ENCODE measurements at places on chromosomes 1 and 21.

- DNase-seq, result no peak
Measured at GRCh38 chr1:119674111-119674526, 26.1 kb upstream of the ZNF697 start.

DNA sequence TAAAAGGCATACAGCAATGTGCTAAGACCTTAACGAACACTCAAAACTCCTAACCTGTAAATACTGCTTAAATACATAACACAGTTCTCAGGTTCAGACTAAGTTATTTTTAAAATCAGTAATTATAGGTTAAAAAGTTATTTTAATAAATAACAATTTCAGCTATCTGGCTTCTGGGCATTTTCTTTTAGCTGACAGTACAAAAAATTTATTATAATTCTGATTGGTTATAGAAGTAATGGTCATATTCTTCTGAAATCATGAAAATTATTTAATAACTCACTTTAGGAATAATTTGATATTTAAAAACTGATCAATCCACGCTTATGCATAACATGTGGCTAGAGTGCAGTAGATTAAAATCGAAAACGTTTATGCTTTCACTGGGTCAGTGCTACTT is 10.7 kb downstream of the RGS18 start:
- no peak for DNase-seq

DNA sequence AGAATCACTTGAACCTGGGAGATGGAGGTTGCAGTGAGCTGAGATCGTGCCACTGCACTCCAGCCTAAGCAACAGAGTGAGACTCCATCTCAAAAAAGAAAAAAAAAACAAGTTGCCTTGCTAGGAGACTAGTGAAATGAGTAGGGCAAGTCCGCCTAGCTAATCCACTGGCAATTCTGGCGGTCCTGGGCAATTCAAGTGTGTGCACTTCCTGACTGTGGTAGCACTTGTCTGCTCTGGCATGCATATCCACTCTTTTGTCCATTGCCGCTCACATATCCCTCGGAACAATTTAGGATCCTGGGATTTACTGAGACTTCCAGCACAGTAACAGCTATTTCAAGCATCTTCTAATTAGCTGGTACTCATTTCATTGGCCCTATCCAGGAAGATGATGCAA is 426.3 kb upstream of the ADGRL2 start:
- no peak for DNase-seq

DNA sequence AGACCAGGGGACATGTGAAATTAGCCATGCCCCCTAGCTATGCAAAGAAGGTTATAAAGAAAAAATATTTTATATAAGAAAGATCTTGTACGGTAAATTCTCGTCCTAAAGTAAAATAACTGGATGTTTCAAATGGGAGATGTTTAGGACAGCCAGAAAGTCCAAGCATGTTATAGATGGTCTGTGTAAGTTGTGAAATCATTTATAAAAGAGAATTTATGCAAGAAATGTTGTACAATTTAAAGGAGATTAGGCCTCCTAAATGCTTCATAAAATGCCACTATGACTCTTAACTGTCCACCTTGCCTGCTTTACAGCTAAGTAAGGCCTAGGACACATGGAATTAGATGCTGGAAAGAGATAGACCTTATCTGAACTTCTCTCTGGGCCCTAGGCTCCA is 118.1 kb upstream of the POGK start:
- no peak for DNase-seq

GRCh38 chr1:87598429-87598828 is 269.7 kb downstream of the LMO4 start:
- DNase-seq, result no peak

GRCh38 chr1:56921479-56921878 is 44.3 kb downstream of the C8B start:
- no peak for DNase-seq

GRCh38 chr1:180415985-180416633 is 86.3 kb downstream of the ACBD6 start:
- DNase-seq, result no peak

- DNase-seq, result no peak
Measured at GRCh38 chr1:160127865-160128523, 12.4 kb downstream of the ATP1A2 start.

GRCh38 chr1:205536759-205537361 is 32.4 kb downstream of the CDK18 start:
- peak; percentile 80 for DNase-seq

DNA sequence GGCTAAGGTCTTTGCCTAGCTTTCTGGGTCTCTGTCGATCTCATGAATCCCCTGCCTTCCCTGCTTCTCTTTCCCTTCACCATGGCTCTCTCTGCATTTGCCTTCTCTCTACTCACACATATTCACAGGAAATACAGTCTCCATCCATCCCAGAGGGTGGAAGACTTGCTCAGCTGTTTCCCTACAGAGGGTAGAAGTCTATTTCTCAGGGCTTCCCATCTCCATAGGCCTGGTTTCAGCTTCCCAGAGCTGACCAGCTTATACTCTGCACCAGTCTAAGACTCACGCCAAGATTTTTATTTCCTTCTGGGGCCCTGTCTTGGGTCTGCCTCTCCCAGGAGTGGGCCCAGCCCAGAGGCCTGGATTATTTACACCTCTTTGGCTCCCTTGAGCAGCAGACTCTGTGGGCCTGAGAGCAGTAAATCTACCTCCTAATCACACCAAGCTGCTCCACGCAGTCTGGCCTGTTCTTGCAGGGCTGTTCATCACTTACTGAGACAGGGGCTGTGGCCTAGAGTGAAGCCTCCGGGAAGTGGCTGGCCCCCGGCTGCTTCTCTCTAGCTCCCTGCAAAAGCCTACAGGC is 102.5 kb downstream of the PLXNA2 start:
- no peak for DNase-seq

DNA sequence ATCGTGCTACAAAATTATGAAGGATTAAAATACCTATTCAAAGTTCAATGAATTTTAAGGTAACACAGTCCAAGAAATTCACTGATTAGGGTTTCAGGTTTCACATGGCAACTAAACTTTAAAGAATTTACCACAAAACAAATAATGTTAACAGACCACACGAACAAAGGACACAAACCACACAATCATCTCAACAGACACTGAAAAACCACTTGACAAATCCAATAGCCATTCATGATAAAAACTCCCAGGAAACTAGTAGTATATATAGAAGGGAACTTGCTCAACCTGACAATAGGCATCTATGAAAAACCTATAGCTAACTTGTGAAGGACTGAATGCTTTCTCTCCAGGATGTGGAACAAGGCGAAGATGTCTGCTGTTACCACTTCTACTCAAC is 21.1 kb upstream of the SH2D5 start:
- no peak for DNase-seq

DNA sequence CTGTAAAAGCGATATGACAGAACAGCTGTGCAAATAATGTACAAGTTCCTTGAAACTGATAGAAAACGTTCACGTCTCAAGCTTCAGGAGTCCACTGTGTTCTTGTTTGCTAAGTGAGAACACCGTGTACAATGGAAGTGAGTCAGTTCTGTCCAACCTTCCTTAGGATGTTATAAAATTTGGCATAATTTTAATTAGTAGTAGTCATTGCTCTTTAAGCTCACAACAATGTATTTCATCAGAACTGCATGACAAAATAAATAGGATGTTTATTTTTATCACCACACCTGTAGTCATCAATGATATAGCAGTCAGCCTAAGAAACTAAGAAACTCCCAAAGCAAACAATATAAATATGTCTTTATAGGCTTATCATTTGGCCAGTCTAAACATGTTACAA is 53.0 kb downstream of the RGS2 start:
- DNase-seq, result no peak

DNA sequence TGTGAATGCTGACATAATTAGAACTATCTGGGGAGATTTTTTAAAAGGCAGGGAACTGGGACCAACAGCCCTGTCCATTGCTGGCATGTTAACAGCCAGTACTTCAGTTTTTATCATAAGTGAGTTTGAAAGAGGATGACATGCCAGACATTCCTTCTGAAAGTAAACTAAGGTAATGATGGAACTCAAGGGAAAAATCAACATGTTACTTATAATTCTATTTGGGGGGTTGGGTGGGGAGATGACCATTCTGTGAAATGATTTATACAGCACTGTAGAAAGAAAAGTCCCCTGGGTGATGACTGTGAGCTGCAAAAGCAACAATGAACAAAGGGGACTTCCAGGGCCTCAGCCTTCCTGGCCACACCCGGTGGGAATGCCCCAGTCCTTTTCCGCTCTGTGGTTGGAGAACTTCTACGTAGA is 5.4 kb upstream of the LAMC2 start:
- peak; percentile 92 for DNase-seq

DNA sequence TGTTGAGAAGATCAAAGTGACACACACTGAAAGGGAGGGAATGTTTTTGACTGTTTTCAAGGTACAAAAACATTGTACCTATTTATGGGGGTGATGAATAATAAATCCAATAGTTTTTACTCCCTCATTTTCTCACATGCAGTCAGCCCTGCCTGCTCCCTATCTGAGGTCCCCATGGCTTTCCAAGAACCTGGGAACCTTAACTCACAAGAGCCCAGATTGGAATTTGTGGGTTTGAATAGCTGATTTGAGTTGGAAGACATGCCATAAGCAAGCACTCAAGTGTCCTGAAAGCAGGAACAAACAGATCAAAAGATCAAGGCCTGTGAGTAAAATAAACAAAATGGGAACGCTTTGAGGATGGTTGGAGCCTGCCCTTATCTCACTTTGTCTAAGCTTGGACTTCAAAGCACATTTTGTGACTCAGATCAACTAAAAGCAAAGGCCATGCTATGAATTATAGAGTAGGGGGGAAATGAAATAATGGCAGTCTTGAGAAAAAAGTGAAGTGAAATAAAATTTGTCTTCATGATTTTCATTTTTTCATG is 136.6 kb downstream of the LYPLAL1 start:
- DNase-seq, result no peak

- no peak for DNase-seq
Measured at GRCh38 chr1:232445361-232446106, 184.4 kb downstream of the SIPA1L2 start.

- no peak for DNase-seq
Measured at GRCh38 chr1:54774820-54775498, 10.6 kb upstream of the PARS2 start.

GRCh38 chr21:38830671-38831525 is 25.2 kb downstream of the ETS2 start:
- no peak for DNase-seq

DNA sequence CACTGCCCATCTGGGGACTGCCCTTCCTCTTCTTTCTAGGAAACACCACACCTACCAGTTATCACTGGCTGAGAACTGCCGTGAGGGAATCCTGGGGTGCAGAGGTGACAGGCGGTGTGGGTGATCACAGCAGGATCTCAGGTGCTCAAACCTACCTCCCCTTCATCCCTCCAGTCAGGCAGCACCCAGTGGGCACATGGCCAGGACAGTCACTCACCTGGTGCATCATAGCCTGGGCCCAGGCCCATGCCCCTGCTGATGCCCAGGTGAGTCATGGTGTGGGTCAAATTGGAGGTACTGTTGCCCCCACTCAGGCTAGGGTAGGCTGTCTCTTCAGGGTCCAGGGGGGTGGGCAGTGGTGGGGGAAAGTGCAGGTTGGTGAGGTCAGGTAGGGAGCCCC is 5.3 kb upstream of the DENND4B start:
- DNase-seq, result no peak

DNA sequence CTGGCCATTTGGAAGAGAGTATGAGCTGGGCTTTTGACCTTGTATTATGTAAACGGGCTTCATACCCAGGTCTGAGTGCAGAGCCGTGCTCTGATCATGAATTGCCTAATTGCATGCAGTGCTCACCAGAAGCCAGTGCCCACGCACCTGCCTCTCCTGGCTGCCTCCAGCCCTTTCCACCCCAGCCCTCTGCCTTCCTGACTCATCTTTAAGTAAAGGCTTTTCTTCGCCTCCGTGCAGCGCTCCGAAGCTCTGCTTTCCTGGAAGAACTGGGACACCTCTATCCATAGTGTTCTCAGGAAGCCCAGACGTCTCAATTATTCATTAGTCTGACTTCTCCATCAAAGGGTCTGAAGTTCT is 413.7 kb downstream of the PTPRU start:
- no peak for DNase-seq

DNA sequence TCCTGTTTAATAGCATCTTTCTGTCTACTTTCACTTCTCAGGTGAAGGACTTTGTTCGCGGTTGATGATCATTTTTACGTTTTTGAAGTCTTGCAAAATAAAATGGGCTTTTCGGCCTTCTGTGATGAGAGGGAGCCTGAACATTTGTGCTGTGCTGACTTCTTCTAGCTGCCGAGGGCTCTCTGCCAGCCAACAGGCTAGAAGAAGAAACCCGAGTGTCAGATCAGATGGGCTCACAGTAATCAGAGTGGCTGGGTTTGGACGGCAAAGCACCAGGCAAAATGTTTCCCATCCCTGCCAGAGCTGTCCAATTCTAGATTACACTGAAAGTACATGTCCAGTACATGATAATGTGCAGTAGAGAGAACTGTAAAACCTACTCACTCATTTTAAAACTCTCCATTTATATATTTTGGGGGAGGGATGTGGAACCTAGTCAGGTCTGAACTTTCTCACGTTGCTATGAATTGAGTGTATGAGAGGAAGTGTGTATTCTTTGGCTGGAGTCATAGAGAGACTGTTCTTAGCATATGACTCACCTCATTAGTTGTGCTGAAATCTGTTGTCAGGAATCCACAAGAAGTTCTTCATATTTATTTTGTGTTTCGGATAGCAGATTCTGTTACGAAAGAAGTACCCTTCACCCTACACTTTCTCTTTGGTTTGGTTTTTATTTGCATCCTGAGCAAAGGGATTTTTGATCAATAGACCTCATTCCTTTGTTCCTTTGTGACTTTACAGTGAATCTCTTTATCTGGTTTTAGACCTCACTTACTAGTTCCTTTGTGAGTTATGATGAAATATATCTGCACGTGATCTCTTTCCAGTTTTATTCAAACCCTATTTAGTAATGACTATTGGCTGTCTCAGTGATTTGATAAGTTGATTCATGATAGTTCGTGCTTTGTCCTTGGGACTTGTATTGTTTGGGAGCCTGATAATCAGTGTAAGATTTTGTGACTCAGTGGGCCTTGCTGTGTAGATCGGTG is 4.8 kb downstream of the ATP1A1 start:
- no peak for DNase-seq

- no peak for DNase-seq
Measured at GRCh38 chr1:93078203-93078602, 880 bp upstream of the MTF2 start.

GRCh38 chr1:50542362-50542761 is 119.1 kb upstream of the DMRTA2 start:
- DNase-seq, result no peak

DNA sequence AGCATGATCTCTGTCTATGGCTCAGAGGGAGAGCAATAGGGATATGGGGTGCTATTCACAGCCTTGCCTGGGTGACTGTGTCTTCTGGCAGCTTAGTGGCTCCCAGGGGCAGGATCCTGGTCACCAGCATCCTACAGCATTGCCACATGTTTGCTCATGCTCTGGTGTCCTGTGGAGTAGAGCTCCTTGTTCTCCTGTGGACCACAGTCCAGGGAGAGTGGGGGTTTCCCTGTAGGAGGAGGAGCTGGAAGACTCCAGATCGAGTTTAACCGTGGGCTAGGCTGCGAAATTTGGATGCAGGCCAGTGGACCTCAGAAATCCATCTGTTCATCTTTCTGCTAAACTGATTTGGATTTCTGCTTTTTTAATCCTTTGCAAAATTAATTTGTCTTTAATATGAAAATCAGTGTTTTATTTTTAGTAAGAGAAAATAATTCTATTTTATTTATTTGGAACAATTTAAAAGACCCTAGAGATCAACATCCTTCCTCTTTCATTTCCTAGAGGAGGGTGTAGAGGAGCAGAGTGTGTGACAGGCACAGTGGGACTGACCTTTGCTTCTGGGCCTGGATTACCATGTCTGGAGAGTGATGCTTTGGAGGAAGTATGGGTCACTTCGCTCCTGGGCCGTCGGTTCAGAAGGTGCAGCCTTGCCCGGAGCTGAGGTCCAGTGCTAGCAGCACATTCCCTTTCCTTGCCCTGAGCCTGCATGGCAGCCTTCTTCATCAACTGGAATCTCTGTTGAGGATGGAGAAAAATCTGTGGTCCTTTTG is 17.4 kb downstream of the ADARB1 start:
- DNase-seq, result no peak

Measured in Calu3 (cell line).